ENCODE measurements at places on chromosomes 6 and 20.

GRCh38 chr20:47782920-47783552 lies 2.2 kb downstream of the SULF2 start:
- DNase-seq = no peak

DNA sequence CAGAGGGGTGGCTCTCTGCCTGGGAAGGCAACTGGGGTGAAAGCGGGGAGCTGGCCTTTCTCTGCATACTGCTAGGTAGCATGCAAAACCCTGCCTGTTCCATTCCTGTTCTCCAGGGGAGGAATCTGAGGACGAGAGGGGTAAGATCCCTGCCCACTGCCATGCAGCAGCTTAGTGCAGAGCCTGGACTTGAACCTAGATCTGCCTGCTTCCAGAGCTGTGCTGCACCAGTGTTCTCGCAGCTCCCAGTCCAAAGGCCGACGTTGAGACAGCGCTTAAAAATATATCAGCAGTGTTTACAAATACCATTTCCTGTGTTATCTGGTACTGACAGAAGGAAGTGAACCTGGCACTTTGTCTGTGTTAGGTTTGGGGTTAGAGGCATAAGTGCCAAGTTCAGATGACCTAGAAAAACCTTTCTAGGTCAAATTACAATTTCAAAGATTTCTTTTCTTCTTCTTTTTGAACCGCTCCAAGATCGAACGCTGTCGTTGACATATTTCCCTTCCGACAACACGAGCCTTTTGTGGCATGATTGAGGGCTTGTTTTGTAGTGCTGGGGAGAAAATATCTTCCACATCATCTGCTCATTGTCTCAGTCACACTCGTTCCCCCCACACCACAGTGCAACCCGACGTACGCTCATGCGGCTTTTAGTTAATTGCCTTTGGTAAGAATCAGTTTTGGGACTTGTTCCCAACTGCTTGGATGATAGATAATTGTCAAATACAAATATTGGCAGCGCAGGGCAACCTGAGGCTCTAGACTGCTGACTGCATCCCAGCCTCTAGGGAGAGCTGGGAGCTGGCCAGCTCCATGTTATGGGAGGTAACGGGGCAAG lies 44.6 kb downstream of the TOX2 start:
- DNase-seq = peak; percentile 34

- DNase-seq = no peak
Measured at GRCh38 chr6:129022011-129022553, 139.1 kb downstream of the LAMA2 start.

DNA sequence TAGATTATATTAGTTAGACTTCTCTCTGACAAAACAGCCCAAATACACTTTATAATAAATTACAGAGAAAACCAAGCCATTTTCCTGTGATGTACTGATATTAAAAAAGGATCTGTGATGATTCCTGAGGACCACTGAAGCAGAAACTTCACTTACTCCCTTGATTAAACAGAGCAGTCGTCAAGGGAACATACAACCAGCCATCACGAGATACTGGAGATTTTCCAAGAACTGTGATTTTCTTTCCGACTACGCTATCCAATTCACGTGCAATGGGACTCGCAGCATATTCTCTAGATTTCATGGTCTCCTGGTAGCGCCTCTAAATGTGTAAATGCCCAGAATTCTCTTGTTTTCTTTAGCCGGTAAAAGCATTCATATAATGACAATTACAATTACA lies 377.4 kb downstream of the PHF3 start:
- no peak for DNase-seq

DNA sequence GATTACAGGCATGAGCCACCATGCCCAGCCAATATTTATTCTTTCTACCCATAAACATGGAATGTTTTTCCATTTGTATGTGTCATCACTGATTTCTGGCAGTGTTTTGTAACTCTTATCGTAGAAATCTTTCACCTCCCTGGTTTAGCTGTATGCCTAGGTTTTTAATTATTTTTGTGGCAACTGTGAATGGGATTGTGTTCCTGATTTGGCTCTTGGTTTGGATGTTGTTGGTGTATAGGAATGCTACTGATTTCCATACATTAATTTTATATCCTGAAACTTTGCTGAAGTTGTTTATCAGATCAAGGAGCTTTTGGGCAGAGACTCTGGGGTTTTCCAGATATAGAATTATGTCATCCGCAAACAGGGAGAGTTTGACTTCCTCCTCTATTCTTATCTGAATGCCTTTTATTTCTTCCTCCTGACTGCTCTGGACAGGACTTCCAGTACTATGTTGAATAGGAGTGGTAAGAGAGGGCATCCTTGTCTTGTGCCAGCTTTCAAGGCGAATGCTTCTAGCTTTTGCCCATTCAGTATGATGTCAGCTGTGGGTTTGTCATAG lies 198.6 kb downstream of the ZDHHC14 start:
- no peak for DNase-seq

- no peak for DNase-seq
Measured at GRCh38 chr20:44409132-44409600, 53.7 kb downstream of the HNF4A start.

DNA sequence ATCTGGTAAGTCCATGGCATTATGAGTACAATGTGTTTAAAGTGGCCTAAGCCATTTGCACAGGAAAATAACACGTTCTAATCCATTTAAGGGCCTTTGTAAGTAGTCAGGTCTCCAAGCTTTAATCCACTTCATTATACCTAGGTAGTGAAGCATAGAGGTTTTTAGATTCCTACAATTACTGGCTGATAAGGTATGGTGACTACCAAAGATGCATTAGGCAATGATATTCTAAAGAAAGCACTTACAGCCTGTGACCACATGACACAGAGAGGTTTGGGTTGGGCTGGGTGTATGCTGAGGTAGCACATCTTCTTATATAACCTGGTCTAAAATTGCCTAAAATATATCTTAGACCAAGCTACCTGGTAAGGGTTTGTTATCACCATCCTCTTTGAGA lies 504.4 kb downstream of the TFAP2B start:
- no peak for DNase-seq

DNA sequence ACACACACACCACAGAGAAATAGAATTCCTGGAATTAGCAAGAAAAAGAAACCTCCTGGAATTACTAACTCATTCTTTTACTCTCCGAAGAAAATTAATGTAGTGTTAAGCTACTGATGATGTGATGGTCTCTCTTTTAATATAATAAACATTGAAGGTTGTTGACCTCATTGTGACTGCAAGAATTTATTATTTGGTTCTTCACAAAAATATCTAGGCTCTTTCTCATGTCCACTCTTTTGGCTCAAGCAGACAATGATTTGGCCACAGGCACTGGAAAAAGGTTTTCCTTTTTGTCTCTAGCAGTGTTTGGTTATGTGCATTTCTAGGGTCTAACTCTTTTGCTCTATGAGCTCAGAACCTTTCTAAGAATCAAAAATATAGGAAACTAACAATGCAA lies 811.9 kb downstream of the TENT5A start:
- no peak for DNase-seq

GRCh38 chr6:145886228-145886956 lies 71.8 kb upstream of the FBXO30 start:
- DNase-seq = no peak

DNA sequence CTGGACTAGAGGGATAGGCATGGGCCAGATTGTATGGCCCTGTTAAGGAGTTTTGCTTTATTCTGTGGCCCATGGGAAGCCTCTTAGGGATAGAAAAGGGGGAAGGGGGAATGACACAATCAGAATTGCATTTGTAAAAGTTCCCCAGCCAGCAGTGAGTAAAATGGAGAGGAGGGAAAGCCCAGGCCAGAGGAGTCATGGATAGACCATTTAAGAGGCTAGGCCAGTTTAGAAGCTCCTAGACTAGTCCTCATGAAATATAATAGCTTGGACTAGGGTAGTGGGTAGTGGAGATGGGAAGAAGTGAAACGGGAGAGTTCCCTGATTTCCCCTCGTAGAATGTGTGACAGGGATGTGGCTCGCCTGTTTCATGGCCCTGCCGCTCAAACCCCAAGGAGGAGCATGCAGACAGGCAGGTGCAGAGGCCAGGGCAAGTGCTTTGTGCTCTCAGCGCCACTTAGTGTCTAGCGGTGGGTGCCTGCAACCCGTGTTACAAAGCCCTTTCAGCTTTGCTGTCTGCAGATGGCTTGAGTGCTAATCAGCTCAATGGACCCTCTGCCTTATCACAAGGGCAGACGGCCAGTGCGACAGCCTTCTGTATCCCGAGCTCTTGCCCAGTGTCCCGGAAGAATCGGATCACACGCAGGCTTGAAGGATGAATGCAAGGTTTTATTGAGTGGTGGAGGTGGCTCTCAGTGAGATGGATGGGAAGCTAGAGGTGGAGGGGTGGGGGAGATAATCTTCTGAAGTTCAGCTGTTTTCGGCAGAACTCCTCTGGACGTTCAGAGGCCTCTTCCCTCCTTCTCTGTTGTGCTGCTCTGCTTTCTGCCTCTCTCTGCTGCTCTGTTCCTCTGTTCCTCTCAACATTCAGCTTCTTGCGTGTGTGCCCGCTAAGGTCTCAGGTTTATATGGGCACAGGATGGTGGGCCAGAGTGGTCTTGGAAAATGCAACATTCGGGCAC lies 141.1 kb downstream of the CEP57L1 start:
- DNase-seq = no peak

DNA sequence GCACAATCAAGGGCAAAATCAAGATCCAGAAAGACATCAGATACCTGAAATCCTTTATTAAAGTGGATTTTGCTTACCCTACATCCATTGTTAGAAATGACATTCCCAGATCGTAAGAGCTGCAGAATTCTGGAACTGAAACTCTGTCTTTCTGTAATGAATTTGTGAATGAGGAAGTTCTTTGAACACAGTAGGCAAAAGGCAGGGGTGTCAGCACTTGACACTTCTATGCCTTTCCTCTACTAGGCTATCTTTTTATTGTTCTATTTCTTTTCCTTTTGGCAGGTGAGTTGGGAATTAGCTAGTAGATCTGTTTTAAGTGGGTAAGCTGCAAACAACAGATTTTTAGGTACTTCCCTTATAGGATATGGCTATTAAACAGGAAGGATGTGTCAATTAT lies 126.3 kb downstream of the CARMIL1 start:
- no peak for DNase-seq

- DNase-seq = peak; percentile 93
Measured at GRCh38 chr20:50292591-50293283, 102.1 kb downstream of the CEBPB start.

DNA sequence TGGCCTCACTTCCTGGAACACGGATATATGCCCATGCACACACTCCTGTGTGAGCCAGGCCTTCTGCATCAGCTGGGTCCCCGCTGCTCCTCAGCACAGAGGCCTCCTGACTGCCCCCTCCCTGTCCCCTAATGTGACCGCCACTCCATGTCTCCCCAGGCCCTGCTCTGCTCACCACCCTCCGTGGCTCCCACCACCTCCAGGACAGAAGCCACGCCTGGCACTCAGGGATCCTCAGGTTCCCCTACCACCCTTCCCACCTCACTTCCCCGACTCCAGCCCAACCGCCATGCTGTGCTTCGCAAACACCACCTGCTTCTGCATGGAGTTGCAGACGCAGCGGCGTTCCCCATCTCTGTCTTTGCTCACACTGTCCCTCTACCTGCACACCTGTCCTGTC lies 4.3 kb upstream of the SRC start:
- no peak for DNase-seq

GRCh38 chr6:169536446-169537170 lies 165.2 kb downstream of the WDR27 start:
- DNase-seq = no peak

- DNase-seq = no peak
Measured at GRCh38 chr20:12327205-12327604, 409.5 kb downstream of the BTBD3 start.

GRCh38 chr20:12058216-12058615 lies 140.5 kb downstream of the BTBD3 start:
- DNase-seq = no peak

DNA sequence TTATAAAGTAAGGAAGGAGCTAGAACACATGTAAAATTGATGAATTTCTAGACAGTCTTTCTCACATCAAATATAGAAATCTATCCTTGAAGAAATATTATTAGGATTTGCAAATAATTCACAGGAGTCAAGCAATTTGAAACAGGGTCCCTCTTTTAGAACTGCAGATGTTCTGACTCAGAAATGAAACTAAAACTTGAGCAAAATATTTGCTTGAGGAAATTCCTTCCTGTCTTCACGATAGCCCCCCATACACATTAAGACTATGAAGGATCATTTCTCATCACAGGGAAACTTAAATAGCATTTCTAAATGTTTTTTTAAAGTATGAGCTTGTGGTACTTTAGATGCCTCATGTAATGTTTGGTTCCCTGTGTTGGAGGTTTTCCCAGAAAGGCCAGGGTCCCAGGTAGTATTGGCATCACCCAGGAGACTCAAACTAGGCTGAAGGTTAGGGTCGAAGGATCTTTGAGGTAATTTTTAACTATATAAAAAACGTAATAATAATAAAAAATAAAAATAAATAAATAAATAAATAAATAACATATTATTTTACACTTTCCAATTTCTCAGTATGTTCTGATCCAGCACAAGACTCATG lies 144.0 kb upstream of the TBX18 start:
- DNase-seq = no peak

All from NK-92 treated with Interleukin-12 subunit alpha and Interleukin-12 subunit beta, amount 100 ng/mL, for 24 hours (cell line).